NCI-H524 treated with DMSO at 0.1 percent for 48 hours (cell line): ENCODE measurements at places on chromosomes 3 and 15.
A peak's percentile ranks its signal among the peaks of the same experiment; 100 is the strongest.

GRCh38 chr15:51969728-51970127 lies 1.9 kb downstream of the LEO1 start:
- DNase-seq = no peak

GRCh38 chr15:87873516-87873915 lies 383.0 kb downstream of the NTRK3 start:
- no peak for DNase-seq

DNA sequence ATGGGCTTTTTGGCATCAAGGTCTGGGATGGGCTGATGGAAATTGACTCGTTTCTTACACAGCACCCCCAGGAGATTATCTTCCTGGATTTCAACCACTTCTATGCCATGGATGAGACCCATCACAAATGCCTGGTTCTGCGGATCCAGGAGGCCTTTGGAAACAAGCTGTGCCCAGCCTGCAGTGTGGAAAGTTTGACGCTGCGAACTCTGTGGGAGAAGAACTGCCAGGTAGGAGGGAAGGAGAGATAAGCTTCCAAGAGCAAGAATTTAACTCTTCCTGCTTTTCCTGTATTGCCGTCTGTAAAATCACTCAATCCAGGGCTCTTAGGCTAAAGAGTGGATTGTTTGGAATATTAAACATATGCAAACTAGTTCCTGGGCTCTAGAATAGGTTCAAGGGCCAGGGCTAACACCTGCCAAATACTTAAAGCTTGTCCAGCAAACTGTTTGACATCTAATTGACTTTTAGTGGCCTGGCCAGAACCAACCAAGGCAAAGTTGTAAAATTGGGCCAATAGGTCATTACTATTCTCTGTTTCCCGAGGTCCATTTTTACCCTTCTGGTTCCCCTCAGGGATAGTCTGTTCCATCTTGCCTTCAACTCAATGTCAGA lies 113.1 kb upstream of the ZBED2 start:
- DNase-seq = no peak

DNA sequence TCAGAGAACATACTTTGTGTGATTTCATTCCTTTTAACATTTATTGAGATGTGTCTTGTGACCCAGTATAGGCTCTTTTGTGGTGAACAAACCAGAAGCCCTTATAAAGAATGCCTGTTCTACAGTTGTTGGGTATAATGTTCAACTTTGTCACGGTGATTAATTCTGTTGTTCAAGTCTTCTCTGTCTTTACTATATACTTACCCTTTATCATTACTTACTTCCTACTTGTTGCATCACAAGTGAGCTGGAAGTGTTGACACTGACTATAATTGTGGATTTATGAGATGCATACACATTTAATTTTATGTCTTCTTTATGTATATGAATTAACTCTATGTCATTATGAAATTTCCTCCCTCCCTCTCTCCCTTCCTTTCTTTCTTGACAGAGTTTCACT lies 59.7 kb upstream of the TBL1XR1 start:
- DNase-seq = no peak

DNA sequence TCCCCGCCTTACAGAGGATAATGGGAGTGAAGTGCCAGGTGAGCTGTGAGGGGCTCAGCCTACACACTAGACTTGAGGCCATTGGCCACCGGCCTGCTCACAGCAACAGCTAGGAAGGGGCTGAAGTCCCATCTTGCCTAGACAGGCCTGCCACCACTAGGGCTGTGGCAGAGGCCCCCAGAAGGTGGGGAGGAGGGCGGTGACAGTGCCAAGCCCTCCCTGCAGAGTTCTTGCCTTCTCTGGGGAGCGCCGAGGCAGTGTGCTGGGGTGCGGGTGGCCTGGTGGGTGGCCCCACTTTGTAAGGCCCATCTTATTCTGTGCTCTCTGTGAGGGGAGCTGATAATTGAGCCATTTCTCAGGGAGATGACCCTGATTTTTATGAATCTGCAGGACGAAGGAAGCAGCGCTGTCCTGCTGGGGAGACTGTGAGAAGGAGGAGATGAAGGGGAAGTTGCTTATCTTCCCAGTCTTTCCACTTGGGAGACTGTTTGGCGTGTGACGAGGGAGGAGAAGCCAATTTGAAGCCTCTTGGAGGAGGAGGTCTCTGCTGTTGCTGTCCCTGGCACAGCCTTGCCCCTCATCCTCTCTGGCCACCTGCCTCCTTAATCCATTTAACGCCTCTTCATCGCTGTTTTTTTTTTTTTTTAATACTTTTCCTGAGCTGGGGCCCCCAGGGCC lies 104.3 kb downstream of the LINGO1 start:
- peak; percentile 81 for DNase-seq

DNA sequence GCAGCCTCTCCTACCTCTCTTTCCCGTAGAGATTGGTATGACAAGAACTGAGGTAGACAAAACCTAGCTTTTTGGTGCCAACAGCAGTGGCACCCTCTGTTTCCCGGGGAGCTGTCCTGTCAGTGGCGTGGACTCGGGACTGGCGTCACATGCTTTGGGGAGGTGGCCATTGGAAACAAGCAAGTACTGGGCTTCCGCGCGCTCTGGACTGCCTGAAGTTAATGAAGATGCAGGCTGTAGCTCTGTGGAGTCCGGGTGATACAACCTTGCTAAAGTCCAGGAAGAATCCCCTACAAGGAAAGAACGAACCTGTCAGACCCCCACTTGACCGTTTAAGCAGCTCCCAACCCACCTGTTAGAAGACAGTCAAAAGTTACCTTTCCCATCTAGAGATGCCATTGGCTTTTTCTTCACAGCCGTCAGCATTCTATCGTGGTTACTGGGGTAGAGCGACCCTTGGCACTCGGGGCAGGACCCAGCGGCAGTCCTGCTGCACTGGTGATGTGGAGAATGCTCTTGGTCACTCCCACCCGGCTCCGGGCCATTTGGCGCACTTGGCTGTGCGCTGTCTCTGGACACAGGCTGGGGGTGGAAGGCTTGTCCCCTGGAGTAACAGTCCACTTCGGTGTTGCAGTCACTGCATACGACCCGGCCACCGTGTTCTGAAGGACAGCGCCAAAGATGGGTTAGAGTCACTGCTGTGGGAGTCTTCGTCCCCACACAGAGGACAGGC lies 120.5 kb downstream of the LRIG1 start:
- no peak for DNase-seq

GRCh38 chr3:135908737-135909136 lies 56.8 kb upstream of the PPP2R3A start:
- no peak for DNase-seq

GRCh38 chr3:139695007-139695406 lies 17.2 kb upstream of the NMNAT3 start:
- DNase-seq = no peak

- no peak for DNase-seq
Observed at GRCh38 chr15:96657096-96657495, 326.6 kb downstream of the NR2F2 start.

DNA sequence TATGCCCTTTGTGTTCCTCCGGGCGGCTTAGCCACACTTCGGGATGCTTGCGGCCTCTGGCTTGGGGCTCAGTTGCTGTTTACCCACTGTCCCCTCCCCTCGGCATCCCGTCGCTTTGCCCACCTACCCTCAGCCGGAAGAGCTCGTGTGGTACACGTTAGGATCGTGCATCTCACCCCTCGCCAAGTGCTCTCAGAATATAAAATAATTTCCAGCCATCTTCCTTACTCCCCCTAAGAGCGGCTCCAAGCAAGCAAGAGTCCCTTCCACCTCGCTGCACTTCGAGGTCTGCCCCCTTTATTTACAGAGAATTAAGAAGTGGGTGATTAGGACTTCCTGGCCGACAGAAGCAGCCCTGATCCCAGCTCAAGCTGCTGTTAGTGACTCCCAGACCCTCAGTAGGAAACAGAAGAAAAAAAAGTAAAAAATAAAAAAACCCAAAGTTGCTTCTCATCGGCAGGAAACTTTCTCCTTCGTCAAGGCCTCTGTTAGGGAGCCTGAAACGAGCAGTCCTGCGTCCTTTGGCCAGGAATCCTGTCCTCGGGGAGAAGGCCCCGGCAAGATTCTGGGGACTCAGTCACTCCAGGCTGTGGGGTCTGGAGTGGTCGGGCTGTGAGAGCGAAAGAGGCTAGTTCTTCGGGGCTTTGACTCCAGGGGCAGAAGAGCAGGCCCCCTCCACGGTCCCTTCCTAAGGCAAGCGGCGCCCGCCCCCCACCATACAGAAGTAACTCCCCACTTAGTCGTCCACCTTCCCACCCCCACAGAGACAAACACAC lies 3.0 kb downstream of the MEIS2 start:
- no peak for DNase-seq

- DNase-seq = no peak
Observed at GRCh38 chr3:59163953-59164352, 114.1 kb upstream of the CFAP20DC start.

DNA sequence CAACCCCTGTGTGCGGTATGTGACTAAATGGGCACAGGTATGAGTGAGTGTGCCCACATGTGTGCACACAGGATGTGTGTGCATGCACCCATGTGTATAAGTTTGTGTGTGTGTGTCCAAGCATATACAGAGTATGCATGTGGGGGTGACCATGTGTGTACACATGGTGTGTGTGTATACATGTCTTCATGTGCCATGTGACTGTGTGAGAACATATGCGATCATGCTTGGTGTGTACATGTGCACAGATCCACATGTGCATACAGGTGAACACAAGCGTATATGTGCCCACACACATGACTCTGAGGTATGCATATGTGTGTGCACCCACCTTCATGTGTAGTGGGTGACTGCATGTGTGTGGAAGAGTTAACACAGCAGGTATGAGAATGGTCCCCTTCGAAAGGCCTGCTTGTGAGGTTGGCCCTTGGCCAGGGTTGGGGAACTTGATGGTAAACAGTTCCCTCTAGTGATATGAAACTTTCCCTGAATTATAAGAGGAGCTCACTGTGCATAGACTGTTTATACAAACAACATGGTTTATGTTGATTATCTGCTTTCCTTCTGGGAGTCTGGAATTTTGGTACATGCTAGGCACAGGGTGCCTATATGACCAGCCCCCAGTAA lies 10.3 kb downstream of the PFKFB4 start:
- DNase-seq = no peak

GRCh38 chr15:24772686-24773373 lies 97.3 kb downstream of the NPAP1 start:
- peak; percentile 34 for DNase-seq

GRCh38 chr15:35827911-35828310 lies 281.9 kb upstream of the DPH6 start:
- no peak for DNase-seq

DNA sequence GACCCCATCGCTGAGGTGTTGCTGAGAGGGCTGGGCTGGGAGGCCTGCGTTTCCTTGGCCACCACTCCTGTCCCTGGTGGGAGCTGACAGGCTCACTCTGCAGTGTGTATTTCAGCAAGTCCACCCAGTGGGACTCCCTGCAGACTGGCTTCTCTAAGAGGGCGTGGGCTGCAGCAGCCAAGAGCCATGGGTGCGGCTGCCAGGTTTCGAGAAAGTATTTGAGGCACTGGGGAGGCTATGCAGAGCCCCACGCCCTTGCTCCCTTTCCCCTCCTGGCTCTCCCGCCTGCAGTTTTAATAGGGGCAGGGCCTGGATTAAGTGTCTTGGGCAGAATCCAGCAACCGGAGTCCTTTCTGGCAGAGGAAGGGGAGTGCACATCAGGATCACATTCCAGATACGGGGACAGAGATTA lies 242.1 kb downstream of the THSD4 start:
- no peak for DNase-seq

DNA sequence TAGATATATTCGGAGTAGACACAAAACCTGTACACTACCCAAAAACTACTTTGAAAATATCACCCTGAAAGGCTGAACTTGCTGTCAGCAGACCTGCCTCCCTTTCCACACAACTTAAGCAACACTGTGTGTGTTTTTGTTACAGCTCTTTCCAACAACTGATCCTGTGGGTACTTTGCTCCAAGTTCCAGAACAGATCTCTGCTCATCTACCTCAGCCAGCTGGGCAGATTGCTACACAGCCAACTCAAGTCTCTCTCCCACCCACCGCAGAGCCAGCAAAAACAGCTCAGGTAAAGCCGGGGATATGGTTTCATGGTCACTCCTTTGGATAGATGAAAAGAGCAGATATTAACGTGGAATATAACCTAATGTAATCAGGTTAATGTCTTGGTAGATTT lies 19.7 kb upstream of the SLC22A13 start:
- no peak for DNase-seq

DNA sequence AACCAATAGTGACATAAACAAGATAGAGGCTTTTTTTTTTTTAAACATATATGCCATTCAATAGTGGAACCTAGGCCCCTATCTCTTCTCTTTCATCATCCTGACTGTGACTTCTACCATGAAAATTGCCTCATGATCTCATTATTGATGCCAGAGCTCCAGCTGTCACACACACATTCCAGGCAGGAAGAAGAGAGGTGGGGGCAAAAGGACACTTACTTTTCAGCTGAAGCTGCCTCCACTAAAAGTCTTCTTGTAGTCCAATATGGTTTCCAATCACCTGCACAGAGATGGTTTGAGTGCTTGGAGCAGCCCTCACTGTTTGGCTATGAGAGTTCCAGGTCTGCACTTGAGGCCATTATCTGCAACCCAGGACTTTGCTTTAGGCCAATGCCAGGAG lies 45.0 kb downstream of the CLEC3B start:
- no peak for DNase-seq

DNA sequence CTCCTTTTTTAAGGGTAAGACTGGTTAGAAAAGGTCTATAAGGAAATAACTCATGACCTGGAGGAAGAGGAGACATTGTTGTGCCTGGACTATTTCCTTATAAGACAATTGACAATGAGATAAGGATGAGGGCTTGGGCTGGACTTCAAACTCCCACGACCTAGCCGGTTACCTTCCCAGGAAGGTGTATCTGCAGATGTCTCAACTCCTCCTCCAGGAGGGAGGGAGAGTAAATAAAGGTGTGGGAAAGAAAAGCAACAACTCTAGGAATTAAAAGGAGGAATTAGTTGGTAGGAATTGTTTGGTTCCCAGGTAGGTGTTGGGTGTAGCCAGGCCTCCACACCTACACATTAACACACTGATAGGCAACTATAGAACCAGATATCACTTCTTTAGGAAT lies 97.8 kb upstream of the TBL1XR1 start:
- DNase-seq = no peak

- DNase-seq = no peak
Observed at GRCh38 chr3:58563386-58564035, 13.7 kb downstream of the FAM107A start.

DNA sequence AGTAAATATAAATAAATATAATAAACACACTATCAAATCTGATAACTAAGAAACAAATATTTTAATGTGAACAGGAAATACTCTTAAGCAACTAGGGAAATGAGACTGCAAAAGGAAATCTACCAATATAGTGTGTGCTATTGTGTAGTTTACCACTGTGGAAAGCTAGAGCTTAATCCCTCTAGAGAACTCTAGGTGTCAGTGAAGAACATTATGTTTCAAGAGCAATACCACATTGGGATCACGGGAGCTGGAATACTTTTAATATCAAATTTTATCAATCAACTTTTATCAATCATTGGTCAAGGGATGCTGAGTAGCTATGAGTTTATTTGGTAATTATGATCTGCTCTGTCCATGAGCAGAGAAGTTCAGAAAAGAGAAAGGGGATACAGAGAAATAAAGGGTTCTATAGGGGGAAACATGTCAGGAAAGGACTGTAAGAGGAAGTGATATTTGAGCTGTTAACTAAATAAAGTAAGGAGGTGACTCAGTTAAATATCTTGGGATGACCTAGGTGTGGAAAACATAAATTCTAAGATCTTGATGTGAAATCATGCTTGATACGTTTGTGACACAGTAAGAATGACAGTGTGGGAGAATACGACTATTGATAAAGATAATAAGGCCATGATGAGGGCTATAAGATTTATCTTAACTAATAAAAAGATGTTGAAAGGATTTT lies 762.2 kb upstream of the ALCAM start:
- DNase-seq = no peak
